ENCODE measurements at places on chromosomes 3 and 15.

DNA sequence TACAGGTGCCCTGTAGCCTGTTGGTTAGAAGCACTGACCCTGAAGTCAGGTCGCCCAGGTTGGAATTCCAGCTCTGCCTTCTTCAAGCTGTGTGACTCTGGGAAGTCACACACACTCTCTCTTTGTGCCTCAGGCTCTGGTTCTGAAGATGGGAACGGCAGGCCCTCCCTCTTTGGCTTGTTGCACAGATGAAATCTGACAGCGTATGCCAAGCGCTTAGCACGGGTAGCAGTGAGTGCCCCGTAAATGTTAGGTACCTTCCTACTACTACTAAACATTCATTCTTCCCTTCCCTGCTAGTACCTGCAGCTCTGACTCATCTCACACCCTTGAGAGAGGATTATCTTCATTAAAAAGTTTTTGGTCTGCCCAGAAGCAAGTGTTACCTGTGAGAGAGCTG lies 139.0 kb downstream of the PGPEP1L start:
- no peak for DNase-seq

- no peak for DNase-seq
Observed at GRCh38 chr3:149767720-149768119, 15.4 kb upstream of the COMMD2 start.

DNA sequence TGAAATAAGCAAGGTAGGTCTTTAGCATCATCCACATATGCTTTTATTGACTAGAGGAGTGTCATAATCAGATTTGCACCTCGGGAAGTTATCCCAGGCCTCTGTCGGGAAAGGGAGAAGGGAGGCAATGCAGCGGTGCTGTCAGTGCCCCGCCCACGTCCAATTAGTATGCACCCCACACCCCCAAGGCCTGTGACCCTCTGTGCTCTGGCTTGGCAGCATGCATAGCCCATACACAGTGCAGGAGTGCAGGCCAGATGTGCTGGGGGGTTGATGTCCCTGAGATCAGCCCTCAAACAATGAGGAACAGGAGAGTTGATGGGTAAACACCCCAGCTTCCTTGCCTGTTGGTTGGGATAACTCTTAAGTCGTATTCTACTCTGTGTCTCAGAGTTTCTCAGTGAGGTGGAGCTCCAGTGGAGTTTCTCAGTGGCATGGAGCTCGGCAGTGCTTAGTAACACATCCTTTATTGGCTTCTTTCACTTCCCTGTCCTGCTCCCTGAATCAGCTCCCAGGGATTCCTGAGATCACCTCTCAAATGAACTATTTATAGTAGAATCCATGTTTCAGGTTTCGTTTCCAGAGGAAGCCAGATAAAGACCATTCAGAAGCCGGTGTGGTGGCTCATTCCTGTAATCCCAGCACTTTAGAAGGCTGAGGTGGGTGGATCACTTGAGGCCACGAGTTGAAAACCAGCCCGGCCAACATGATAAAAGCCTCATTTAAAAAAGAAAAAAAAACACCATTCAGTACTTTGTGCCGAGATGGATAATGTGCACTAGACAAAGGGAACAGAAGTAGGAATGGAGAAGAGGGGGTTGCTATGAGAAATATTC lies 26.7 kb upstream of the NDUFB4 start:
- DNase-seq = no peak

- DNase-seq = no peak
Observed at GRCh38 chr15:63469984-63470383, 34.4 kb upstream of the USP3 start.

GRCh38 chr3:127764841-127765362 lies 57.4 kb downstream of the MGLL start:
- DNase-seq = peak; percentile 26

- no peak for DNase-seq
Observed at GRCh38 chr15:43253431-43254403, 13.0 kb downstream of the TGM5 start.

- no peak for DNase-seq
Observed at GRCh38 chr3:165526367-165526766, 310.9 kb downstream of the BCHE start.

GRCh38 chr15:48112242-48112641 lies 8.5 kb upstream of the SLC24A5 start:
- DNase-seq = no peak

GRCh38 chr3:115217678-115218451 lies 70.8 kb upstream of the ZBTB20 start:
- peak; percentile 57 for DNase-seq

DNA sequence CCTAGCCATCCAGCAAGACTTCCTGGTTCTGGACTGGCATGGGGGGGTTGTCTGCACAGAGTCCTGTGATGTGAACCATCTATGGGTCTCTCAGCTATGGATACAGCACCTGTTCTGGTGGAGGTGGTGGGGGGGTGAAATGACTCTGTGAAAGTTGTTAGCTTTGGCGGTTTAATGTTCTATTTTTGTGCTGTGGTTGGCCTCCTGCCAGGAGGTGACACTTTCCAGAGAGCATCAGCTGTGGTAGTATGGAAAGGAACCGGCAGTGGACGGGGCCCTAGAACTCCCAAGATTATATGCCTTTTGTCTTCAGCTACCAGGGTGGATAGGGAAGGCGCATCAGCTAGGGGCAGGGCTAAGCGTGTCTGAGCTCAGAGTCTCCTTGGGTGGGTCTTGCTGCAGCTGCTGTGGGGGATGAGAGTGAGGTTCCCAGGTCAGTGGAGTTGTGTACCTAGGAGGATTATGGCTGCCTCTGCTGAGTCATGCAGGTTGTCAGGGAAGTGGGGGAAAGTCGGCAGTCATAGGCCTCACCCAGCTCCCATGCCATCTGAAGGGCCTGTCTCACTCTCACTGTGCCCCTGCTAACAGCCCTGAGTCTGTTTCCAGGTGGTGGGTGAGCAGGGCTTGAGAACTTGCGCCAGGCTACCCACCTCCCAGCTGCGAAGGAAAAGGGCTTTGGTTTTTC lies 7.1 kb upstream of the LARS2 start:
- DNase-seq = no peak

DNA sequence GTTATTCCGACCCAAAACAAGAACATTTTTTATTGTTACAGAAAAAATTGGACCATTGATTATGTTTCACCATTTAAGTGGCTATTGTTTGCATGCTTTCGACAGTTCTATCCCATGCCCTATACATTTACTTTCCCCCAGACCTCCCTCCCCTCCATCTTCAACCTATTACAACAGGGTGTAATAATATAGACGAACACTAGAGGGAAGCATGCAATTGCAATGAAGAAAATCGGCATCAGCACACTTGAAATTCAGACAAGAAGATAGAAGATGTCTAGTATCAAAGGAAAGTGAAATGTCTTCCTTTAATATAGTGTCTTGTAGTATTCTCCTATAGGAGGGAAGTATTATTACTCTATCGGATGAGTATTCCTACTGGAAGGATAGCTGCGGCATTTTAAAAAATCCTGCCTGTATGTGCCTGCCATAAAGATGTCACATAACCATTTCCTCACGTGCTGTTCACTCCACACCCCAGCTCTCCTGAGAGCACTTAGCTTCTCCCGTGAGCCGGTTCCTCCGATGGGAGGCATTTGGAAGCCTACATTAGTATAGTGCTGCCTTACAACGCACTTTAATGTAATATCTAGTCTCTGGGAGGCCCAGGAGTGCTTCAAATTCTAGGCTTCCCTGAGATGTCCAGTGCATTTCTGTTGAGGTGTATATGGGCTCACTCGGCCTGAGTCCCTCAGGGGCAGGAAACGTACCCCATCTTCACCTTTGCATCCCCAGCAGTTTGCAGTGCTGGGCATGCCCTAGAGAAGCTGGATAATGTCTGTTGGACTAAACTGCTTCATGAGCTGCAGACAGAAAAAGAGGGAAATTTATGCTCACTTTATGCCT lies 17.8 kb upstream of the ERICH6 start:
- peak; percentile 59 for DNase-seq

DNA sequence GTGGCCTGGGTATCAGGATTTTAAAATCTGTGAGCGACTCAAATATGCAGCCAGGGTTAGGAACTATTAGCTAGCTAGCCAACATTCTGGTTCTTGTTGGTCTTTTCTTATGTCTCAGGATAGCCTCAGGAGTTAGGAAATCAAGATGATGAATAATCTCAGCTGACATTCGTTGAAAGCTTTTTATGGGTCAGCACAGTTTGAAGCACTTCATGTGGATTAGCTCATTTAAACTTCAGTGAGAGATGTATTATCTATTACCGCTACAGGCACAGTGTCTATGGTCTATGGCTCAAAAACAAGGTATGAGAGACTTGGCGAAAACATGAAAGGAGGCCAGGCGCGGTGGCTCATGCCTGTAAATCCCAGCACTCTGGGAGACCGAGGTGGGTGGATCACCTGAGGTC lies 187.5 kb upstream of the THRB start:
- DNase-seq = peak; percentile 67

DNA sequence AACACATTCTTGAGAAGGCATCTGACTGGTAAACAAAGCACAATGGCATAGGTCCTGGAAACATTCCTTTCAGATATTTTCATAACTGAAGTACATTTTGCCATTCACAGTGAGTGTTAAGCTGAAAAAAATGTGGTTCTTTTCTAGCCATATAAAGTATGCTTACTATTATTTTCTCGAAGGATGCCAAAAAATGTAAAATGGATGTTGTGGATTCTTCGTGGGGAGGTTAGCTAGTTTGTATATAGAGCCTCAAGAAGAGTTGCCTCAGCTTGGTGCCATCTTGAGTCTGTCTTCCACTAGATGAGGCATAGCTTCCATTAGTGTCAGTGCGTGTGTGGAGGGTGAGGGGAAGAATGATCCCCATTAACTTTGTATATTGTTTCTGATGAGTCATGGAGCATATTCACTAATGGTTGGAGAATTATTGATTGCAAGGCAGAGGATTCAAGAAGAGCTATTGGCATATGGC lies 4.1 kb downstream of the MBNL1 start:
- peak; percentile 26 for DNase-seq

DNA sequence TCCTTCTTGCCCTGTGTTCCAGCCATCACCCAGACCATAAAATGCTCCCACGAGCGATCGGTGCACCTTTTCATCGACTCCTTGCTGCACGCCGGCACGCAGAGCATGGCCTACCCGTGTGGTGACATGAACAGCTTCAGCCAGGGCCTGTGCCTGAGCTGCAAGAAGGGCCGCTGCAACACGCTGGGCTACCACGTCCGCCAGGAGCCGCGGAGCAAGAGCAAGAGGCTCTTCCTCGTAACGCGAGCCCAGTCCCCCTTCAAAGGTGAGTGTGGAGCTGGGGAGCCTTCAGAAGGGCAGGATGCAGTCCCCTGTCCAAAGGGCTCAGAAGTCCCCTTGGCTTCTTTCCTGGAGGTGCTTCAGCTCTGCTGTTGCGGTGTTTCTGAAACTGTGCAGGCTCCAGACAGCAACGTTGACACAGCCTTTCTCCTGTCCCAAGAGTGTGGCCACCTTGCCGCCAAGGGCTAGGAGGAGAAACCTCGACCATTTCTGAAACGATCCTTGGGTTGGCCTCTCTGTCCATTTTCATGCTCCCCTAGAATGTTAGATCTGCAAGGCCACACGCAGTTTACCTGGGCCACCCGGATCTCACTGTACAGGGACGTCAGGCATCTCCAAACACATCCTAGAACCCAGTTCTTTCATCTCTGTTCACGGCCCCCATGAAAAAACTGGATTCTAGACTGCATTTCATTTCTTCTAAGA lies 116.7 kb downstream of the LIPC start:
- no peak for DNase-seq

- no peak for DNase-seq
Observed at GRCh38 chr15:73870700-73871408, 2.5 kb upstream of the TBC1D21 start.

DNA sequence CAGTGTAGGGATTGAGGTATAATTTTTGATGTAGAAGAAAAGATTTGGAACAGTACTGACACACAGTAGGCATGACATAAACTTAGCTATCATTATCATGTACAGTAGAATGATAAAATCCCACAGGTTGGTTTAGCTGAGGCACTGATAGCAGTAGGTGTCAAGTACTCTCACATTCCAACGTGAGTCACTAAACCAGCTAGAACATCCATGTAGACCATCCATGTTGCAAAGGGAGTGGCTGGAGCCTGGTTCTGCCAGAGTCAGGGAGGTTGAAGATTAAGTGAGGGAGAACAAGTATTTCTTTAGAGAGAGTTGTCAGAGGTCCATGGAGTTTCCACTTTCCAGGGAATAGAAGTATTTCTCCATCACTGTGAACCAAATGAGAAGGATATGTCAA lies 157.2 kb upstream of the TMEM108 start:
- no peak for DNase-seq

- DNase-seq = no peak
Observed at GRCh38 chr3:99686469-99686868, 48.1 kb downstream of the COL8A1 start.

DNA sequence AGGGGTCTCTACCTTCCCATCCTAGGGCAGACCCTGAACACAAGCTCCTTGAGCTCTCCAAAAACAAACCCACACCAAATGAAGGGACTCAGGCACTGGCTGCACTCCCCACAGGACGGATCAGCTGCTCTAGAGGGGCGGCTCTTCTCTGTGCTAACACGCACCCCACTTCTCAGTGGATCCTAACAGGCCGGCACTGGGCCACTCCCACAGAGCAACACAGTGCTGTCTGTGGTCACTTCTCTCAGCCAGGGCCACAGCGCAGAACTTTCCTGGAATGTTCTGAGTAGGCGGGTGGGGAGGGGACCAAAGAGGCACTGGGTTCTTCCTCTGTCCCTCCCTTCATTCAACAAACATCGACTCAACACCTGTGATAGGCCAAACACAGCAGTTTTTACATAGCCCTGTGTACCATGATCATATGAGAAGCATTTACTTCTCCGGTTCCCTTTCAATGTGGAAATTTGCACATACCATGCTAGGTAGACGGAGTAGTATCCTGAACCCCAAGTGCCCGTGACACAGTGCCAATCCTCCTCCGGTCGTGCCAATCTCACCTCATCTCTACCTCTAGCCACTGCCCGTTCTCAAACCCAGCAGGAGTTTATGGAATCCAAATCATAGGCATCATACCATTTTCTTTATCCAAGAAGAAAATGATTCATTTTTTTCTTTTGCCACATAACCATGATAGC lies 98.1 kb downstream of the LRIG1 start:
- peak; percentile 64 for DNase-seq

GRCh38 chr3:58419780-58420507 lies 13.7 kb downstream of the PDHB start:
- DNase-seq = peak; percentile 62

GRCh38 chr3:170707899-170708298 lies 122.0 kb upstream of the SLC7A14 start:
- no peak for DNase-seq

GRCh38 chr3:48514431-48515227 lies 10.7 kb upstream of the SHISA5 start:
- no peak for DNase-seq

DNA sequence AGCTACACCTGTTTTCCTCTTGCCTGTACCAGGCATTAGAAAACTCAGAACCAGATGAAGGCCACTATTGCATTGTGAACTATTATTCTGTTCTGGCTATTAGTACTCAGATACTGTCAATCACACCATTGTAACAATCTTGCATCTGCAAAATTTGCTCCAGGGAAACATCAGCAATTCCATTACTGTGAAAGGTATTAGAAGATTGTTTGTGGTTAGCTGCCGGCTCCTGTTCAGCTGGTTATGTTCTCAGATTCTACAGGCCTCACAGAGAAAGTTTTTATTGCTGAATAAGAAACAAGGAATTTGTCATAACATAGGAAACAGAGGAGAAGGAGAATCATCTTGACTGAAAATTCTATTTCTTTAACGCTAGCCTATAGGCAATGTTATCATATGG lies 179.9 kb downstream of the PLOD2 start:
- peak; percentile 6 for DNase-seq
